Naive thymus-derived CD8-positive, alpha-beta T cell (primary cell): ENCODE measurements at places on chromosomes 16 and 17.

GRCh38 chr16:88974080-88974915 is 2.7 kb downstream of the CBFA2T3 start:
- no peak for DNase-seq

DNA sequence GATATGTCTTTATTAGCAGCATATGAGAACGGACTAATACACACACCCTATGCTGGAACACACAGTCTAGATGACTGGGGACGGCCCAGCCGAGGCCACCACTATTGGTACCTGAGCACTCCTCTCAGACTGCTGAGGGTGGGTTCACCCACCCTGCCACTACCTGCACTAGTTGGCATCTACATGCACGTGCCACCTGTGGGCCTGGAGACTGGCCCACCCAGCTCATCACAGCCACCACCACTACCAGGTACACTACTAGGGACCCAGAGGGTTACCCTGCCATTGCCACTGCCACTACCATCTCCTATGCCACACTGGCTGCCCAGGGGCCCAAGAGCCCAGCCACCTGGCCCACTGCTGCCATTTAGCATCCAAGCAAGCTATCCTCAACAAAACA is 32.5 kb downstream of the MEAK7 start:
- no peak for DNase-seq

- no peak for DNase-seq
These were observed 84.4 kb downstream of the DNAH9 start for GRCh38 chr17:11682646-11683045.

DNA sequence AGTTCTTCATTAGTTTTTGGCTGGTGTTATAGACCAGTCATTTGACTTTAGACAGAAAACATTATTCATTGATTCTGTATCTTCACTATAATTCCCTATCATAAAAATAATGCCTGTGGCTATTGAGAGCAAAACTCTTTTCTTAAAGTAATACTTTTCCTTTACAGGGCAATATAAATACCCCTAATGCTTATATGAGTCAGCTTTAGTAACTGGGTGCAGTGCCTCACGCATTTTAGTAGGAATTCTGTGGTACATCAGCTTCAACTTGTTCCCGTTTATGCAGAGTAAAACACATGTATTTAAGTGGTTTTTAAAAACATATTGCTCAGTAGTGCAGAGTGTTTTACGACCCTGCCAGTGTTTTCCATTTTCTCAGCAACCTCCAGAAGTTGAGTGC is 68.1 kb downstream of the SEC14L1 start:
- DNase-seq, result no peak

DNA sequence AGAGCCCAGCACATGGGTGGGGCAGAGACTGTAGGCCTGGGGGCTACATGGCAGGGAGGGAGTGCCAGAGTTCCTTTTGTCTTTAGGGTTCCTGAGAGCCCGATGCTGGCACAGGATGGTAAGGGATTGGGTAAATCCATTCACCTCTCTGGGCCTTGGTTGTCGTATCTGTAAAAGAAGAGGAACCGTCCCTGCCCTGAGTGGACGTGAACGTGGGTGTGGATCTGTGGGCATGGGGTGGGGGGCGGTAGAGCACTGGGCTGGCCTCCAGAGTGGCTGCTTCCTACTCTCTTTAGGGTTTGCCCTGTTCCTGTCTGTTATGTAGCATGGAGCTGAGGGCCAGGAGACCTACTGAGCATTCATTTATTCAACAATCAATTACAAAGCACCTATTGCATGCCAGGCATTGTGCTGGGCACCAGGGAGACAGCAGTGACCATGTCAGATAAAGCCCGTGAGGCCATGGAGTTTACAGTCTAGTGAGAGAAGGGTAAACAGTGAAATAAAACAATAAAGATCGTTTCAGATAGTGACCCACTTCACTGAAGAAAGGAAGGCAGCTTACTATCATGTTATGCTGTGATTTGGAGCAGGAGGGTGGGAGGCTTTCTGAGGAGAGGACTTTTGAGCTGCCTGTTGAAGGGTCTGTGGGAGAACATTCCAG is 13.1 kb upstream of the TCAP start:
- no peak for DNase-seq

GRCh38 chr17:4519361-4519788 is 20.7 kb downstream of the SPNS2 start:
- no peak for DNase-seq

DNA sequence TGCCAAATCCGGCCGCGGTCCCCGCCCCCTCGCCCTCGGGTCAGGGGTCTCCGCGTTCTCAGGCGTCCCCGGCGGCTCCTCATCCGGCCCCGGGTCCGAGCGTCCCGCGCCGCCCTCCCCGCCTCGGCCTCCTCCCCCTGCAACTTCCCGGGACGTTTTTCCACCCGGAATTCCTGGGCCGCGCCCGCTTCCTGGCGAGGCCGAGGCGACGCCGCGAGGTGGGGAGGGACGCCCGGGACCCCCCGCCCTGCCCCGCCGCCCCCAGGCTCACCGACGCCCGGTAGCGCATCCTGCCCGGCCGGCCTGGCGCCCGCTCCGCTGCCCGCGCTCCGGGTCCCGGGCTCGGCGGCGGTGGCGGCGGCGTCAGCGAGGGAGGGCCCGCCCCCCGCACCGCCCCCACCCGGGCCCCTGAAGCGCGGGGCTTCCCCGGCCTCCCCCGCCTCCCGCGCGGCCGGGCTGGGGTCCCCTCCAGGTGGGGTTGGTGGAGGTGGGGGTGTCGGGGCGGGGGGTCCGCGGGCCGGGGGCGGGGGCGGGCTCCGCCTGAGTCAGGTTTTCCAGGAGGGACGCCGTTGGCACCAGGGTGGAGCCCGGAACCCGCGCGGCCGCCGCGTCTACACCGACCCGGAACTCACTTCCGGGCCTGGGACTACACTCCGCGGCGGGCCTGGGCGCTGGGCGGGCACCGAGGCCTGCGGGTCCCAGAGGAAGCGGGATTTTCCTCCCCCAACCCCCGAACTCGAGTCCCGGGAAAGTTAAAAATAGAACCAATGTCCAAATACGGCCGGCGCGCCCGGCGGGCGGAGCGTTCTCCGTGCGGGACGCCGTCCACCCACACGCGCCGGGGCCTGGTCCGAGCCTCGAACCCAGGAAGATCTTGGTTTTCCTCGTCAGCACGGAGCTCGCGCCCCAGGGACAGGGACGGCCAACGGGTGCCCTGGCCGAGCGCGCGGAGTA is 6.8 kb downstream of the MYO1C start:
- DNase-seq, result peak; percentile 56

DNA sequence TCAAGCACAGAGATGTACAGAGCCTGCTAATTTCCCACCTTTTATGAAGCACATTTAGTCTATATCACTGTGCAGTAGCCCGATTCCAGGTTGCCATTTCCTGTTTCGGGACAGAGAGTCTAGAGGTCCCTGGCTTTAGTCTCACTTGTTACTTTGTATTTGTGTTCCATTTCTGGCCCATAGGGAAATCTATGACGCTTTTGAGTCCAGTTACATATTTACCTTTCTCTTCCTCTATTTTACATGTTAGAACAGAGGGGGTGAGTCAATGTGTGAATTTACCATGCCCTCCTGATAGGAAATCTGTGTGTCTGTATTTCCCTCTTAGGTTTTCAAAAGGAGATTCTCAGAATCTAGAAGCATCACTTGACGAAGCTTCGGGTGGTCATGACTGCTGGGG is 227.1 kb upstream of the ZFHX3 start:
- no peak for DNase-seq

- no peak for DNase-seq
These were observed 234.0 kb downstream of the CNTNAP4 start for GRCh38 chr16:76511203-76511602.

- DNase-seq, result no peak
These were observed 1.5 kb downstream of the ATPAF2 start for GRCh38 chr17:18037486-18037885.

GRCh38 chr16:85677383-85677967 is 11.3 kb downstream of the GINS2 start:
- DNase-seq, result no peak

- DNase-seq, result no peak
These were observed 6.5 kb downstream of the RGS11 start for GRCh38 chr16:269061-269796.

DNA sequence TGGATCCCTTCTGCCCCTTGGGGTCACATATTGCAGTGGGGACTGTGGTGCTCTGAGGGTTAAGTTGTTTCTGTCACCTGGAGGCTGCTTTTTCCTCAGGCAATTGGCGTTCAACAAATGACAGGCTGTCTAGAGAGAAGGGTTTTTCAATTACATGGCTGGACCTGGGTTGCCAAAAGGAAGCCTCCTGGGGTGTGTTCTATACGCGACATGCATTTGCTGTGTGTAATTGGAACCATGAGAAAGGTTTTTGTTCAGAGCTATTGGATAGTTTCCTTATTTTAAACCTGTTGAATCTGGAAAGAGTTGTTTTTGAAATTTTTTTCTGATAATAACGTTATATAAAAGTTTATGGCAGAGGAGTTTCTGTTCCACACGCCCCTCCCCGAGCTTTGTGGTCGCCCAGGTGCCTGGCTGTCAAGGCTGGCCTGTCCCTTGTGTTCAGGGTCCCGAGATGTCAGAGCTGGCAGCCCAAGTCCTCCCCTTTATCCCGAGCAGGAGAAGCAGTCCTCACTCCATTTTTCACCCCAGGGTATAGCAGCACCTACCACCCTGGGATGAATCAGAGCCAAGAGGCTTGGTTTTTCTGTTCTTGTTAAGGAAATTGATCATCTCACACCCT is 26.1 kb upstream of the ZNF750 start:
- no peak for DNase-seq

- no peak for DNase-seq
These were observed 30.4 kb downstream of the PPM1D start for GRCh38 chr17:60630352-60630751.

GRCh38 chr17:35432176-35433074 is at the start of gene SLFN12:
Gene SLFN12 (minus strand): TSS chr17:35432500. CDS start chr17:35423028, 9,472 bp downstream.
- peak; percentile 81 for DNase-seq

GRCh38 chr17:29257756-29258155 is 11.1 kb downstream of the CRYBA1 start:
- no peak for DNase-seq

GRCh38 chr17:28698253-28698941 is 13.3 kb downstream of the PROCA1 start:
- no peak for DNase-seq

DNA sequence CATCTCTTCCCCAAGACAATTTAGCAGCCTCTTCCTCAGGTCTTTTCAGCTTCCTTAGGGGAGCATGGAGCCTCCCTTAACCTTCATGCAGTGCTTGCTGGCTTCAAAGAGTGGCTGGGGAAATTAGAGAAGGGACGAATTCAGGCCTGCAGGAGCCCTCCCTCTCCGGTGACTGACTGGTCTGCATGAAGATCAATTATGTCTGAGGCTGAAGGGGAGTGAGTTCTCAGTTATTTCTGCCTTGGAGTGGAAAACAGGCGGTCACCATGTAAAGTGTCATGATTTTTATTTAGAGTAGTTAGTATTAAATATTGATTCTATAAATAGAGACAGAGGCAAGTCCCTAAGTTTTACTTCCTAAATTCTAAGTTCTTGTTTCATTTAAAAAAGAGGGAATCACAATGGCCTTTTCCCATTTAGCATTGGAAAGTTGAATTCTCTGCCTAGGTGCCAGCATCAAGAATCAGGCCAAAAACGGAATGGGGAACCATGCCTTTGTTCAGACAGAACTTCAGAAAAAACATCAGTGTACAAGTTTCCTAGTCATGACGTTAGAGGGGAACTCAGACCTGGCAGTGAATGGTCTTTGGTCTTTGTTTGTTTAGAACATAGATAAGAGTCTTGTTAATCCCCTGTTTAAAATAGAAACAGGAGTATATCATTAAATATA is 4.4 kb downstream of the GABARAPL2 start:
- DNase-seq, result no peak

GRCh38 chr17:8091033-8091687 is 3.6 kb upstream of the ALOX12B start:
- DNase-seq, result no peak

DNA sequence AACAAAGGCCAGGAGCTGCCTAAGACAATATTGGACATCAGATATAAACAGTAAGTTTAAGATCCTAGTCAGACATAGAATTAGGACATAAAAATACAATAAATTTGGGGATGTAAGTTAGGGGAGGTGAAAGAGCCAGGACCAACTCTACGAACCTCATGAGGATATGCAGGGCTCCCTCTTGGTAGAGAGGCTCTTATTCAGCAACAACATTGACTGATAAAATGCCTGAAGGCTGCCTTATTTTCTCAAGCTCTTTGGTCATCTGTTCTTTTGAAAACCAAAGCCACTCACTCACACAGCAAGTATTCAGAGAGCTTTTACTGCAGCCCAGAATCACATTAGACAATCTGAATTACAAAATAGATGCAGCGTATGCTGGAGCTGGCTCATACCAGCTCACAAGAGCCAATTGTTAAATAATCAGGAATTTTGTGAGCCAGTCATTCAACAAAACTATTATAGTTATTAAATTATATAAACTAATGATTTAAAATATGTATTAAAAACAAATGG is 108.6 kb upstream of the CLEC3A start:
- no peak for DNase-seq

DNA sequence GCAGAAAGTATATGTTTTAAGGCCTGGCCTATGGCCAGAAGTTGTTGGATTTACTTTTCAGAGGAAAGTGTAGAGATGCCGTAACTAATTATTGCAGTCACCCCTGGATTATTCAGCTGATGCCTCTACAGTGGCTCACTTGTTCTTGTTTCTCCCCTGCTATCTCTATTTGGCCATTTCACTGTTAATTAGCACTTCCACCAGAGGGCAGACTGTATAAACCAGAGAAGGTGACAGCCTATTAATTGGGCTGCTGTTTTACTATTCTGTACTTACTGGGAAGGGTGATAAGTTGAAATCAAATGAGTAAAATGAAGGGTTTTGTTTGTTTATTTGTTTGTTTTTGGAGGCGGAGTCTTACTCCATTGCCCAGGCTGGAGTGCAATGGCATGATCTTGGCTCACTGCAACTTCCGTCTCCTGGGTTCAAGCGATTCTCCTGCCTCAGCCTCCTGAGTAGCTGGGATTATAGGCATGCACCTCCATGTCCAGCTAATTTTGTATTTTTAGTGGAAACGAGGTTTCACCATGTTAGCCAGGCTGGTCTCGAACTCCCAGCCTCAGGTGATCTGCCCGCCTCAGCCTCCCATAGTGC is 66.0 kb downstream of the CDK12 start:
- DNase-seq, result no peak

GRCh38 chr17:28227316-28228108 is 91.5 kb upstream of the TMEM97 start:
- no peak for DNase-seq
